ENCODE measurements at places on chromosomes 12 and 14.

DNA sequence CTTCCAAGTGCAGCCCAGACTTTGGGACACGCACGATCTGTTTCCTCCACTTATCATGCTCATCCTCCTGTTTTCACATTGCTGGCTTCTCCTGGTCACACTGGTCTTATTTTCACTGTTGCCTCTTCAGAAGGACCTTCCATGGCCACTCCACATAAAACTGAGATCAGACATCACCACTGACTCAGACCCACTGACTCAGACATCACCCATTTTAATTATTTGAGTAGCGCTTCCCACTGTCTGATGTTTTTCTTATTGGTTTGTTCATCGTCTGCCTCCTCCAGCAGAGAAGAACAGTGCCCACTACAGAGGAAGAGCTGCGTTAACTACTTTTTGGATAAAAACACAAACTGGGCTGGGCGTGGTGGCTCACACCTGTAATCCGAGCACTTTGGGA is 270.5 kb upstream of the PWP1 start:
- peak; percentile 93 for DNase-seq

GRCh38 chr14:90263748-90264449 is 7.5 kb downstream of the PSMC1 start:
- no peak for DNase-seq

DNA sequence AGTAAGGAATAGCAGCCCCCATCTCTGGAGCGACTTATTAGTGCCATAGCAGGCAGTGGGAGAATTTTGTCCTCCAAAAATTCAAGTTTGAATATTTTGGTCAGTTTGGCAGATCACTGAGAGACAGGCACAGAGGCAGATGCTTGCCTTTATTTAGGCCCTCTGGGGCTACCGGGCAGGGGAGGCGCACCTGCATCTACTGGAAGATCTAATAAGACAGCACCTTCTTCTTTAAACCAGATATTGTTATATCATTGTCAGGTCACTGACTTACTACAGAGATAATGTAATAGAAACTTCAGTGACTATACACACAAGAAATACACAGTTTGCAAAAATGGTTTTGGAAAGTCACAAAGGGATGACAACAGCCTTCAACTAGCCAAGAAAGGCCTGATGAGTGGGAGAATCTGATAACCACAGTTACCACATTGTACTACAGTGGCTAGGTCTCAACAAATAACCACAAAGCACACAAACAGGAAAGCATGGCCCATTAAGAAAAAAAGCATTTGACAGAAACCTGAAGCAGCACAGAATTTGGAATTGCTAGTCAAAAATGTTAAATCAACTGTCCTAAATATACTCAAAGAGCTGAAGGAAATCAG is 56.8 kb downstream of the CDK17 start:
- DNase-seq, result no peak

- peak; percentile 45 for DNase-seq
These were observed 394.5 kb upstream of the ATP2B1 start for GRCh38 chr12:90102957-90103652.

DNA sequence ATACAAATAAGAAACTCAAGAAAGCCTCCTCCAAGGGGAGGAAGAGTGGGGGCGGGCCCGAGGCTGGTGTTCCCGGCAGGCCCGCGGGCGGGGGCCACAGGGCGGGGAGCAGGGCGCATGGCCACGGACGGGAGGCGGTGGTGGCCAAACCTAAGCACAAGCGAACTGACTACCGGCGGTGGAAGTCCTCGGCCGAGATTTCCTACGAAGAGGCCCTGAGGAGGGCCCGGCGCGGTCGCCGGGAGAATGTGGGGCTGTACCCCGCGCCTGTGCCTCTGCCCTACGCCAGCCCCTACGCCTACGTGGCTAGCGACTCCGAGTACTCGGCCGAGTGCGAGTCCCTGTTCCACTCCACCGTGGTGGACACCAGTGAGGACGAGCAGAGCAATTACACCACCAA is 8.7 kb downstream of the DACT1 start:
- DNase-seq, result no peak

GRCh38 chr12:16524378-16524777 is 81.6 kb downstream of the LMO3 start:
- DNase-seq, result no peak

GRCh38 chr12:18975933-18976332 is 153.6 kb upstream of the PLEKHA5 start:
- DNase-seq, result no peak

- no peak for DNase-seq
These were observed 183.8 kb downstream of the TBX5 start for GRCh38 chr12:114221957-114222630.

- no peak for DNase-seq
These were observed 60.7 kb upstream of the VRK1 start for GRCh38 chr14:96736439-96736838.

GRCh38 chr12:57047981-57048380 is 1.9 kb downstream of the MYO1A start:
- DNase-seq, result no peak

DNA sequence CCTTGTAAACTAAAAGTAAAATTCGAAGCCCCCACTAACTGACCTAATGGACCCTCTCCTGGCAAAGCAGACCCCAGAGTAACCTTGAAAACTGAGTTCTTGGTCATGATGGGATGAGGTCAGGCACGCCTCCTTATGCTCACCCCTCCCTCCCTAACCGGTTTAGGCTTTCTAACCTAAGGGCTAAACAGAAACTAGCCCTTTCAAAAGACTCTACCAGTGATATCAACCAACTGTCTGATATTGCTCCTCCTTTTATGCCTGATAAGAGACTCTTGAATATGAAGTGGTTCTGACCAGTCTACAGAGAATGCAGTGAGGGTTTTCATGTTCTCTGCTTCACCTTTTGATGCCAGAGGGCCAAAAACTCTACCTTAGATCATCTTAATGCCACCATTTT is 4.8 kb upstream of the LPCAT3 start:
- no peak for DNase-seq

GRCh38 chr14:32934073-32934880 is 4.4 kb upstream of the NPAS3 start:
- DNase-seq, result no peak

Measured in HT1080 (cell line).